ENCODE measurements at places on chromosomes 3 and 15.

DNA sequence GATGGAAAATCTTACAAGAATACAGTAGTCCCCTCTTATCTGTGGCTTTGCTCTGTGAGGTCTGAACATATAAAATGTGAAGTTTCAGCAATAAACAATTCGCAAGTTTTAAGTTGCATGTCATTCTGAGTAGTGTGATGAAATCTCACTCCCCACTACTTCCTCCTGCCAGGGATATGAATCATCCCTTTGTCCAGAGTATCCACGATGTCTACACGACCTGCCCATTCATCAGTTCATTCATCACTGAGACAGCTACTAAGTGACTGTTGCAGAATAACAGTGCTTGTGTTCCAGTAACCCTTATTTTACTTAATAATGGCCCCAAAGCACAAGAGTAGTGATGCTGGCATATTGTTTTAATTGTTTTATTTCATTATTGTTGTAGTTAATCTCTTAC, 489.2 kb upstream of the UBE2E2 start:
- DNase-seq, result no peak

DNA sequence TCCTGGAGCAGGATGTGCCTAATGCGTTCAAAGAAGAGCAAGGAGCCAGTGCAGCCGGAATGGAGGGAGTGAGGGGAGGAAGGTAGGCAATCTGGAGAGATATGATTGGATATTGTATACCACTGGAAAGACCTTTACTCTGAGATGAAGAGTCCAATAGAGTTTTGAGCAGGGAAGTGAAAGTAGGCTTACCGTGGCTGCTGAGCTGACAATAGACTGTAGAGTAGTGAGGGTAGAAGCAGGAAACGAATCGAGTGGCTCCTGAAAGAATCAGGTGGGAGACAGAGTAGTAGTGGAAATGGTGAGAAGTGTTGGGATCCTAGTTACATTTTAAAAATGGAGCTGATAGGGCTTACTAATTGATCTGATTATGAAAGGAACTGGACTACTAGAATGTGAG, 51.8 kb upstream of the NUDT16 start:
- no peak for DNase-seq

- no peak for DNase-seq
Measured at GRCh38 chr15:40407330-40407990, 1.9 kb downstream of the IVD start.

- no peak for DNase-seq
Measured at GRCh38 chr3:103388214-103388613, 953.4 kb downstream of the ZPLD1 start.

- no peak for DNase-seq
Measured at GRCh38 chr3:126568776-126569342, 10.1 kb upstream of the C3orf22 start.

DNA sequence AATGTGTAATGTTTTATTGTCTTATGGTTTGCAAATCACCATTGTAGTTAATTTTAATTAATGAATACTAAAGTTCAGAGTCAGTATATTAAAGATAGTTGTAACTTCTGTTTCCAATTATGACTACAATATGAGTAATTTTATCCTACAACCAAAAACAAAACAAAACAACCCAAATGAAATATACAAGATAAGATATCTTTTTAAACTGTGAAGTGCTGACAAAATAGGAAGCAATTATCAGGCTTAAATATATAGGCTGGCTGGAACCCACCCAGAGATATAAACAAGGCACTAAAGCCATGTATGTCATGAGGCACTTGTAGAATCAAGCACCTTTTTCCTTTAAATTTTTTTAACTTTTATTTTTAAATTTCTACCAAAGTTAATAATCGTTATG, 108.6 kb upstream of the LRRFIP2 start:
- no peak for DNase-seq

DNA sequence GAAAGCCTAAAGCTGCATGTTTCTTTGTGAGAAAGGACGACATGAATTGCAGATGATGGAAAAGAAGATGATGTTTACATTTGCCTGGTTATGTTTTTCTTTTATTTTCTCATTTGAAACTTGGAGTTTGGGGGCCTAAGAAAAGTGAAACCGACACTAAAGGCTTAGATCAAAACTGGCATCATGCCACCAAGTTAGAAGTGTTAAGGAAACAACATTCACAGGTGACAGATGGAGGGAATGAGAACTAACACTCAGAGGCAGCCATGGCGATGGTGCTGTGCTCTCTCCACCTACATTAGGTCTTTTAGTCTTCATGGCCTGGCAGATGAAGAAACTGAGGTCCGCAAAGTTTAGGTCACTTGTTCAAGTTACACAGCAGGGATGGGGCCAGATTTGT, 923.6 kb downstream of the TUSC7 start:
- no peak for DNase-seq

DNA sequence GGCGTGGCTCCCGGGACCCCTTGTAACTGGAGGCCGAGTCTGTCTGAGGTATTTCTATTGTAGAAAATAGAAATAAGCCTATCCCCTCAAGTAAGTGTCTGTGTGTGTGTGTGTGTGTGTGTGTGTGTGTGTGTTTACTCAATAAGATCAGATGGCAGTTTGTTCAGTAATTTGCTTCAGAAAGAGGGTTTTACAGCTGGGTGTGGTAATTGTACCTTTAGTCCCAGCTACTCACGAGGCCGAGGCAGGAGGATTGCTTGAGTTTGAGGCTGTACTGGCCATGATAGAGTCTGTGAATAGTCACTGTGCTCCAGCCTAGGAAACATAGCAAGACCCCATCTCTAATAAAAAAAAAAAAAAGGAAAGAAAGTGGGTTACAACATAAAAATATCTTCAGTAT, 8.7 kb downstream of the SPINT1 start:
- DNase-seq, result no peak

DNA sequence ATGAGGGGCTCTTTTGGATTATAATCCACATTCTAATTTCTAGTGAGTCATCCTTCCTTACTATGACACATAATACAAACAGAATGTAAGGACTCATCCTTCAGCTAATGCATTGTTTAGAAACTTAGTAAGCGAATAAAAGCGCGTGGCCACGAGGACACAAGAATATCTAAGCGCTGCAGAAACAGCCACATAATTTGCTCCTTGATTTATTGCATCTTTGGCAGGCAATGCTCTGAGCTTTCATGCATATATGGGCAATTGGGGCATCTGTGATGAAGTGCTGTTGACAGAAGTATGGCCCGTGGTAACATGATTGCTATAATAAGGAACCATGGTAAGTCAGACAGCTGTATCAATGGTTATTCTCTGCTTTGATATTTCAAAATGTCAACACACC, 191.3 kb upstream of the ZNF385D start:
- DNase-seq, result peak; percentile 67

- no peak for DNase-seq
Measured at GRCh38 chr3:107727102-107727501, 204.3 kb downstream of the BBX start.

GRCh38 chr15:96887730-96888129, 557.2 kb downstream of the NR2F2 start:
- DNase-seq, result no peak

- no peak for DNase-seq
Measured at GRCh38 chr15:92097474-92098178, 244.1 kb downstream of the SLCO3A1 start.

- DNase-seq, result no peak
Measured at GRCh38 chr15:76803049-76803571, 102.0 kb downstream of the SCAPER start.

- no peak for DNase-seq
Measured at GRCh38 chr3:72213296-72214065, 428.5 kb upstream of the PROK2 start.

- DNase-seq, result no peak
Measured at GRCh38 chr3:71536376-71536965, 47.1 kb downstream of the FOXP1 start.

- no peak for DNase-seq
Measured at GRCh38 chr3:18964640-18965039, 183.7 kb upstream of the KCNH8 start.

GRCh38 chr3:186930143-186930640, at the start of gene ST6GAL1:
TSS of gene ST6GAL1 (plus strand) at chr3:186930526. CDS start at chr3:187042704, 112,178 bp downstream.
- DNase-seq, result no peak

DNA sequence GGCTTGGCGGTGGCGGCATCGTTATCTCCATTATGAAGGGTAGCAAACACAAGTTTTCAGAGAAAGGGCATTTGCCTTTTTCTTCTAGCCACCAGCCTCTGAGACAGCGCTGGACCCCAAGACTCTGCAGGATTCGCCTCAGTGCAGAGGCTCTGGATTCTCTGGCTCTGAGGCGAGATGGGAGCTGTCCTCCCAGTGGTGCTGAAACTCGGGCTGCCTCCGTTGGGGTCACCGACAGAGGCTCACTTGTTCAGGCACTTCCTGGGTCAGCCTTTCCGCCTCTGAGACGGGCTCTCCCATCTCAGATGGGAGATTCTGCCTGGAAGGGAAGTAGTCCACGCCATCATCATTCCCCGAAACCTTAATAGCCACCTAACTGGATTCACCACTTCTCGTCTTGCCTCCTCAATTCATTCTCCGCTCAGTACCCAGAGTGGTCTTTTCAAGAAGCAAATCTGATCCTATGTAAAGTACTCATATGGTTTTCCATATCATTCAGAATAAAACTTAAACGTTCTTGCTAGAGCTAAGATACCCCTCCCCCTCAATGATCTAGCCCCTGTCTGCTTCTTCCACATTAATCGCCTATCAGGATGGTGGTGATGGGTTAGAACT, 76.9 kb downstream of the RHCG start:
- no peak for DNase-seq

DNA sequence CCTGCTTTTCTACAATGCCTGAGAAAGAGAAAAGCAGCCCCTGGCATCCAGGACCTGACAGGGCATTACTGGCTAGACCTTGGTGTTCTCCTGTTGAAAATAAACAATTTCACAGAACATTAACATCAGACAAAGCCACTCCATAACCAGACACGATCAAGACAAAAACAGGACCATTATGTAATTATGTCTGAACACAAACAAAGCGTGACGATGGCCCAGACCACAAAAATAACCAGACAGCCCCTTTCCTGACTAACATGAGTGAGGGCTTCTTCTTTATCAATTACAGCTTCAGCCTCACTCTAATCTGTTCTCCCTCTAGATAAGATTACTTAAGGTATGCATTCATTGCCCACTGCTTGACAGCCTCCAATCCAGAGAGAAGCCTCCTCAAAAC, 172.7 kb upstream of the LMCD1 start:
- DNase-seq, result no peak

Data from cerebellar nuclear complex (tissue), 1 donor.